ENCODE measurements at places on chromosomes 3 and 15. TPM values are rescaled to one million over a fixed set of nuclear protein-coding genes. Genes with fewer than 3 reads are reported as not detected.

STRIT1 gene
- total RNA-seq, result not detected

TM4SF1 gene
- total RNA-seq, result 0.66 TPM

GRCh38 chr15:22963641-22964040 lies 16.5 kb downstream of the CYFIP1 start:
- DNase-seq, result no peak
- H3K27ac ChIP-seq, result no peak overlapping the region
- H3K36me3 ChIP-seq, result no peaks in the 10 kb centered on the region

GRCh38 chr3:130384476-130385025 lies 39.1 kb downstream of the COL6A5 start:
- no peaks in the 10 kb centered on the region for H3K36me3 ChIP-seq
- no peak overlapping the region for H3K27ac ChIP-seq
- H3K27me3 ChIP-seq, result no peaks in the 10 kb centered on the region
- no peak overlapping the region for H3K4me3 ChIP-seq

DNA sequence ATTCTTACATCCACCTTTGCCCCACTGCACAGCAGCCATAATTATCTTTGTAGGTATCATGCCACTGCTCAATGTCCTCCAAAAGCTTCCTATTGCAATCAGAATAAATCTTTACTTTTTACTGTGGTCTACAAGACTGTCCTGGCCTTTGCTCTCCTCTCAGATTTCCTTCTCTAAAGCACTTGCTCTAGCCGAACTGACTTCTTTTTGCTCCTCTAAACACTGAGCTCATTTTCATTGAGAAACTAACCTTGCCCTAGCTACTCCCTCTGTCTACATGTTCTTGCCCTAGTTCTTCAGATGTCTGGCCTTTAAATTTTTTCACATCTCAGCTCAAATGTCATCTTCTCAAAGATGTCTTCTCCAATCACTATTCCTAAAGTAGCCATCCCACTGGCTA lies 342.8 kb downstream of the TBC1D5 start:
- no peak for DNase-seq
- no peak overlapping the region for H3K4me3 ChIP-seq
- no peaks in the 10 kb centered on the region for H3K36me3 ChIP-seq
- H3K27ac ChIP-seq, result no peak overlapping the region
- H3K4me1 ChIP-seq, result no peaks in the 10 kb centered on the region
- no peaks in the 10 kb centered on the region for H3K27me3 ChIP-seq

DNA sequence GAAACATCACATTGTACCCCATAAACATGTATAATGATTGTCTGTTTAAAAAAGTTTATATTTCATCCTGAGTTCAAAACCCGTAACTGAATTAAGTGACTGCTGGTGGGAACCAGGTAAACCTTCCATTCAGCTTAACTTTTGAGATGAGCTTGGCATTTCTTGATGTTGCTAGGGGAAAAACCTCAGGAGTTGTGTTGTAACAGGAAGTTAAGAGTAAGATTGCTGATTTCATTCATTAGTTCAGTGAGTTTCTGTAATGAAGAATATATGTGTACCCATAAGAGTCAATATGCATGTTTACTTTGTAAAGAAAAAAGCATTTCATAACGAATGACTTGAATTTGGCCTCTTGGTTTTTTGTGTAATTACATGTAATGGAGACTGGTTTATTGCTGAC lies 32.5 kb downstream of the CTSH start:
- no peaks in the 10 kb centered on the region for H3K4me1 ChIP-seq
- peaks cover 19% of the 10 kb centered on the region for H3K36me3 ChIP-seq
- no peak for DNase-seq
- no peak overlapping the region for H3K4me3 ChIP-seq
- no peak overlapping the region for H3K27ac ChIP-seq

- no peak overlapping the region for H3K27ac ChIP-seq
- no peaks in the 10 kb centered on the region for H3K36me3 ChIP-seq
- H3K27me3 ChIP-seq, result no peaks in the 10 kb centered on the region
- no peaks in the 10 kb centered on the region for H3K4me1 ChIP-seq
Measured at GRCh38 chr15:93121973-93122910, 33.2 kb upstream of the RGMA start.

- peaks cover 63% of the 10 kb centered on the region for H3K4me1 ChIP-seq
- H3K4me3 ChIP-seq, result peak overlapping the region; percentile 66
- peak overlapping the region; percentile 96 for H3K27ac ChIP-seq
- H3K36me3 ChIP-seq, result no peaks in the 10 kb centered on the region
- DNase-seq, result no peak
Measured at GRCh38 chr3:156825795-156826143, 384 bp upstream of the LEKR1 start.
